ENCODE measurements at places on chromosomes 16 and 17.
A peak's percentile ranks its signal among the peaks of the same experiment; 100 is the strongest.

- no peak for DNase-seq
Measured at GRCh38 chr17:77768248-77768852, 190.2 kb upstream of the TNRC6C start.

DNA sequence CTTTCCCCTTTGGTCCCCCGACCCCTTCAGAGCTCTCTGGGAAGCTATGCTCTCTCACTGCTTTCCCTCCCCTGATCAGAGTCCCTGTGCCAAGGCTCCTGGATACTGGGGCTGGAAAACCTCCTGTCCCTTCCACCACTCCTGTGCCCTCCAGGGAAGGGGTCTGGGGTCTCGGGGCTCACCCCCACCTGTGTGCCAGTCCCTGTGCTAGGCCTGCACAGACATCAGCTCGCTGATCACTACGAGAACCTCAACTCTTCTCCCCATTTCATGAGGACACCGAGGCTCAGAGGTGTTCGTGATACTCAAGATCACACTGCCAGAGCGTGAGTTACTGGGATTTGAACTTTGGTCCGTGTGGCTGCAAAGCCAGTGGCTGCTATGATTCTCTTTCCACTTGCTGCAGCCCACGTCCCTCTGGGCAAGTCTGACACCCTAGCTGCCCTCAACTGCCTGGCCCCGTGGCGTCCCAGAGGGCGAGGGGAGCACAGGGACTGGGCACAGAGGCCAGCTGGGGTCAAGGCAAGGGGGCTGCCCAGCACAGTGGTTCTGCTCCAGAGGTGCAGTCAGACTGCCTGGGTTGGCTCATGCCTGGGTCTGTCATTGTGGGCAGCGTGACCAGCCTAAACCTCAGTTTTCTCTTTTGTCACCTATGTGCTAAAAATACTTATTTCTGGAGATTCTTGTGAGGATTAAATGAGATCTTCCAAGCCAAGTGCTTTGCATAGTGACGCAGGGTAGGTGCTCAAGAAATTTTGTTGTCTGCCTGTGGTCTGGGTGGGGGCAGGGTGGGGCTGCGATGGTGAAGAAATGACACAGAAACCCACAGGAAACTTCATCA lies 43.8 kb upstream of the TOB1 start:
- DNase-seq = no peak

DNA sequence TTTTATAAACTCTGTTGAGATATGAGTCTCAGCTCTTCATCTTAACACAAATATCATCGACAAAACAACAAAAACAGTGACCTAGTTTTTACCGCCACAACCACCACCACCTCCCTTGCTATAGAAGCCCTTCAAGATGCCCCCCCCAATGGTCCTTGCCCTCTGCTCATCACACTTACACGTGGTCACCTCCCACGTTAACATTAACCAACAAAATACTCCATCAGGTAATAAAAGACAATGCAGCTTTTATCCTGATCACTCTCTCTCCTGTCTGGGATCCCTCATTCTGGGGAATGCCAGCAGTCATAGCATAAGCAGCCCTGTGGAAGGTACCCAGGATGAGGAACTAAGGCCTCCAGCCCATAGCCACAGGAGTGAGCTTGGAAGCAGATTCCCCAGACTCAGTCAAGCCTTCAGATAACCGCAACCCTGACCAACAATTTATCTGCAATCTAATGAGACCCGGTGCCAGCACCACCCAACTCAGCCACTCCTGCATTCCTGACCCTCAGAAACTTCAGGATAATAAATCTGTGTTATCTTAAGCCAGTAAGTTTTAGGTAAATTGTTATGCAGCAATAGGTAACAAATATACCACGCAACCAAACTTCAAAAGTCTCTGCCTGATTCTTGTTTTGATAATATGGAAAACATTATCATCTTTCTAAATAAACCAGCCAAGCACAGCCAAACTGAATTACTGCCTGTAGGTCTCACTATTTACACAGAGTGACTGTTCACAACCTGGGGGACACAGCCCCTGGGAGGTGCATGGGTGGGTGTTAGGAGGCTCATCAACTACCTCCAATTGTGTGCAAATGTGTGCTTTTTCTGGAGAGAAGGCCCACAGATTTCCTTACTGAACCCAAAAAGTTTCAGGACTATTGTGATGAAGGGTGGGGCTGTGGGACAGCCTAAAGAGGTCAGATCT lies 6.1 kb downstream of the PECAM1 start:
- no peak for DNase-seq

DNA sequence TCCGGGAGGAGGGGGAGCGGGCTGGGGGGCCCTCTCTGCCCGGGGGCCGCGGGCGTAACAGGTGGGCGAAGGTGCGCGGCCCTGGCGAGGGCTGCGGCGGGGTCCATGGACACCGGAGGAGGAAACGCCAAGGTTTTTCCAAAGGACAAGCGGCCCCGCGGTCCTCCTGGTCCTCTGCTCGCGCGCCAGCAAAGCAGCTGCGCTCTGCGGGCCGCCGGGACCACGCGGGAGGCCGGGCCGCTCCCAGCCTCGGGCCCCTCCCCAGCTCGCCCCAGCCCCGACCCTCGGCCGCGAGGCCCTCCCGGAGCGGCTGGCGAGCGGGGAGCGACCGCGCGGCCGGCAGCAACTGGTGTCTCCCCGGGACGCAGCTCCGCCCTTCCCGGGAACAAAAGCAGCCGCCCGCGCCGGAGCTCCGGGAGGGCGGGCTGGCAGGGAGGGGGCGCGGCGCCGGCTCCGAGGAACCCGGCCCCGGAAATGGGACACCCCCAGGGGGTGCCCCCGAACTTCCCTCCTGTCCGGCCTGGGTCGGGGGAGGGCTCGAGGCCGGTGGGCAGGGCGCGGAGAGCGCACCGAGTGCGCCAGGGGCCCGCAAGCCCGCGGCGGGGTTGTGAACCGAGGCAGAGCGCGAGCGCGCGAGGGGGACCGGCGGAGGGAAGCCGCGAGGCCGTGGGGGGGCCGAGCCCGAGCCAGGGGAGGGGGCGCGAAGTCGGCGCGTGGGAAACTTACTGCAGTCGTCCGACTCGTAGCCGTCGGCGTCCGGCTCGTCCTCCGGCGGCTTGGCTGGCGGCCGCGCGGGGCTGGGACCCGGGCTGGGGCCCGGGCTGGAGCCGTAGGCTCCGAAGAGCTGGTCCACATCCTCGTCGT lies 837 bp downstream of the DOC2B start:
- peak; percentile 65 for DNase-seq

GRCh38 chr17:79223471-79223870 lies 148.8 kb downstream of the ENGASE start:
- no peak for DNase-seq

DNA sequence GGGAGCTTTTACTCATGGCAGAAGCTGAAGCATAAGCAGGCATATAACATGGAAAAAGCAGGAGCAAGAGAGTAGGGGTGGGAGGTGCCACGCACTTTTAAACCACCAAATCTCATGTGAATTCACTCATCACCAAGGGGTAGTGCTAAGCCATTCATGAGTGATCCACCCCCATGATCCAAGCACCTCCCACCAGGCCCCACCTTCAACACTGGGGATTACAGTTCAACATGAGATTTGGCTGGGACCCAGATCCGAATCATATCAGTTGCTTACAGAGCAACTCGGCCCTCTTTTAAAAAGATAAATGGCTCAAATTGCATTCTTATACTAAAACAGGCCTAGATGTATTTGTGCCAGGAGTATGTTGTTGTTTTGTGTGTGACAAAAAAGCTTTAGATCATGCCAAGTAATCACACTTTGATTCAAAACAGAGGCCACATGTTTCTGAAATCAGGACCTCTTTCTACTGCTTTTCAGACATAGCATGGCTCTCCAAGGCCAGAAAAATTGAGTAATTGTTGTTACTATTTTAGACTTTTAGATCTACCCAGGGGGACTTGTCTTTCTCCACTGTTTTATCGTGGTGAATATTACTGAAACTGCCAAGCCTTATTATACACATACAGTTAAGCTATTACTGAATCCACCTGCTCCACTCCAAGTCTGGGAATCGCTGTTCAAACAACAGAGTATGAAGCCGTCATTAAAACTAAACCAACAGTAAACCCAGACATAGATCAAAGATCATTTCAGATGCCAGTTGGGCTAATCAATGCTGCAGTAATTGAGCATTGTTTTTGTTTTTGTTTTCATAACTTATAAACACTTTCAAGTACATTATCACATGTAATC lies 163.3 kb downstream of the KCNJ2 start:
- no peak for DNase-seq

DNA sequence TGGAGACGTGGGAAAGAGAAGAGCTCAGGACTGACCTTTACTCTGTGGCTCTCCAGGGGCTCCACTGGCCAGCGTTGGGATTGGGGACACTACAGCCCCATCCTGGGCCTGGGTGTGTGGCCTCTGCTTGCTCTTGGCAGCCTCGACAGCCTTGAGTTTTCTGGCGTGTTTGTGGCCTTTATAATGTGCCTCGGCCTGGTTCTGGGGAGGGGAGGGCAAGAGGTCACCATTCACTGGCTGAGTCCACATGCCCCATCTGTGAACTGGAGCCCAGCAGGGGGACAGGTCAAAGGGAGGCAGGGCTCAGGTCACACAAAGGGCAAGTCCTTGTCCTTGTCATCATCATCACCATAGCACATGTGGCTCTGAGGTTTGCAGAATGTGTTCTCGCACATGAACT lies 11.7 kb downstream of the NKIRAS2 start:
- DNase-seq = no peak

- DNase-seq = no peak
Measured at GRCh38 chr17:18059283-18059682, 20.1 kb downstream of the GID4 start.

- peak; percentile 75 for DNase-seq
Measured at GRCh38 chr17:64063766-64064224, 43.4 kb upstream of the ICAM2 start.

- no peak for DNase-seq
Measured at GRCh38 chr17:29718446-29719039, 95.8 kb upstream of the CORO6 start.

GRCh38 chr16:16092925-16093627 lies 130.2 kb downstream of the ABCC6 start:
- no peak for DNase-seq

DNA sequence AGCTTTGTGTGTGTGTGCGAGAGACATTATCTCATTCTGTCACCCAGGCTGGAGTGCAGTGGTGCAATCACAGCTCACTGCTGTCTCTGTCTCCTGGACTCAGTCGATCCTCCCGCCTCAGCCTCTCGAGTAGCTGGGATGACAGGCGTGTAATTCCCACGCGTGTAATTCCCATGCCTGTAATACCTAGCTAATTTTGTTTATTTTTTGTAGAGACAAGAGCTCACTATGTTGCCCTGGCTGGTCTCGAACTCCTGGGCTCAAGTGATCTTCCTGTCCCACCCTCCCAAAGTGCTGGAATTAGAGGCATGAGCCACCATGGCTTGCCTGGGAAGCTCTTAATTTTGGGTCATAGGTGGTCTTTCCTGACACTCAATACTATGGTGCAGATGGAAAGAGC lies 205.3 kb upstream of the TNRC6C start:
- DNase-seq = no peak

GRCh38 chr17:69696650-69697049 lies 282.2 kb downstream of the MAP2K6 start:
- DNase-seq = no peak

DNA sequence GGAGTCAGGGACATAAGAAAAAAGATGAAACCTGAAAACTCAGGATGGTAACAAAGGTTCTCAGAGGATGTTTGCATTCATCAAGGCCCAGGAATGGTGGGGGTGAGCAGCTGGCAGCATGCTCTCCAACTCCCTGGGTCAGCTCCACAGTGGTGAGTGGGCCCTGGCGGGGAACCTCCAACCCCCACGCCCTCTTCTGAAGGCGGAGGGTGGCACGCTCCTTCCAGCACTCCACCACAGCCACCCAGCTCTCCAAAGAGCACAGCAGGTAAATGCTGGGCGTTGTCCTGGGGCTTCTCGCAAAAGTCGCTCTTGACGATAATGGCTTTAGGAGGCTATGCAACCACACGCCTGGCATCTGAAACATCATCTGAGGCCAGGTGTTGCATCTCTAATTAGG lies 173.8 kb downstream of the C16orf78 start:
- DNase-seq = no peak

- no peak for DNase-seq
Measured at GRCh38 chr16:87445486-87445885, 47.3 kb downstream of the ZCCHC14 start.

GRCh38 chr16:61182391-61182790 lies 853.8 kb downstream of the CDH8 start:
- DNase-seq = no peak

DNA sequence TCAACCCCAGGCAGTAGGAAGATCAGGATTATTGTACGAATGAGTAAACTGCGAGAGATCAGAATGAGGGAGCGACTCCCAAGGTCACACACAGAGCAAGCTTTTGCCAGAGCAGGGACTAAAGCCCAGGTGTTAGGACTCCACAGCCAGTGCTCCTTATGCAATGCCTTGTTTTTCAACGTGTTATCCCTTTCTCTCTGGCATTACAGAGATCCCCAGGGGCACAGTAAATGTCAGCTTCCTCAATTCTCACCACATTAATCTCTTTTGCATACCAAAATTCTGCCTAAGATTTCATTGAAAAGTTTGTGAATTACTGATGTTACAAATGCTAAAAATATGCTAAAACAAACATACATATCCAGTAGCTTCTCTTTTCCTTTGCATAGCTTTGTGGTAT lies 68.1 kb upstream of the CES5A start:
- DNase-seq = no peak

DNA sequence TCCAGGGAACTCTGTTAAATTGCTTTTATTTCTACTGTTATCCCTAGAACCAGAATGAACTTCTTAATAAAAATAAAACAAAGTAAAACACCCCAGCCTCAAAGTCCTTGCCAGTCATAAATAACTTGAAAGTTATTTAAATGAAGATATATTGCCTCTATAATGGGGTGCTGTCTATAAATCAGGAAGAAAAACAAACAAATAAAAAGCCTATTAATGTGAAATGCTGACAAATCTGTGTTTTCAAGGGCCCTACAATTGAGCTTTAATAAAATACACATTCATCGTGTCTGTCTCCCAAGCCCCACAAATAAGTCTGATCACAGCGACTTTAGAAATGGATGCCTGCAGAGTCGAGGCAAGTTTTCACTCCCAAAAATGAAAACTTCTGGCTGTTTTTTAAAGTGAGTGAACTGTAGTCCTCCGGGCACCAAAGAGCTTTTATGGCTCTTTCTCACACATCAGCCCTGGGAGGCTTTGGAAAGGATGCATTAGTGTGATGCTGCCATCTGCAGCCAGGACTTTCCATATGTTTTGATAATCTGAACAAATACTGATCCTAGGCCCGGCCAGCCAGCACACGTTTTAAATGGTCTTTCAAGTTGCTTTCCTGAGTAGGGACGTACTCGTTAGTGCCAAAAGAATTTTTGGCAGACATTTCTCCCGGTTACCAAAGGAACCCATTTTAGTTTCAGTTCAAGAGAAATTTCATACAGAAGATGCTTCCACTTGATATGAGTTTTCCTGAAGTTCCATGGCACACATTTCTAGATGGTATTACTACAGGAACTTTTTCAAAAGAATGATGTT lies 16.3 kb downstream of the NACA2 start:
- DNase-seq = peak; percentile 27
